Activated T-cell treated with anti-CD3 and anti-CD28 coated beads for 1 hour (primary cell): ENCODE measurements at places on chromosomes 7 and 10.

DNA sequence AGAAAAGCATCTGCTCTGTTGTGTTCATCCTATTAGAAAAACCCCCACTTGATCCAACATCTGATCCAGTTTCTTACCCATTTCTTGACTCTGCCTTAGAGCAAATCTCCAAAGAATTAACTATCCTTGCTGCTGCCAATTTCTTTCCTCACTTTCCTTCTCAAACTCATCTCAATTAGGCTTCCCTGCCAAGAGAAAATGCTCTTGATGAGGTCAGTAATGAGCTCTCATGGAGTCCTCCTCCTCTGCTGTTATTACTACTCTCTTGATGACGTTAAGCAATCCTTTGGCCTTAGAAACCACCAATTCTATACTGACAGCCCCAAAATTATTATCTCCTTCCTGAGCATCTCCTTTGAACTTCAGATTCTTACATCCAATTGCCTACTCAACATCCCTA lies 162.0 kb upstream of the FAM13C start:
- DNase-seq: no peak

DNA sequence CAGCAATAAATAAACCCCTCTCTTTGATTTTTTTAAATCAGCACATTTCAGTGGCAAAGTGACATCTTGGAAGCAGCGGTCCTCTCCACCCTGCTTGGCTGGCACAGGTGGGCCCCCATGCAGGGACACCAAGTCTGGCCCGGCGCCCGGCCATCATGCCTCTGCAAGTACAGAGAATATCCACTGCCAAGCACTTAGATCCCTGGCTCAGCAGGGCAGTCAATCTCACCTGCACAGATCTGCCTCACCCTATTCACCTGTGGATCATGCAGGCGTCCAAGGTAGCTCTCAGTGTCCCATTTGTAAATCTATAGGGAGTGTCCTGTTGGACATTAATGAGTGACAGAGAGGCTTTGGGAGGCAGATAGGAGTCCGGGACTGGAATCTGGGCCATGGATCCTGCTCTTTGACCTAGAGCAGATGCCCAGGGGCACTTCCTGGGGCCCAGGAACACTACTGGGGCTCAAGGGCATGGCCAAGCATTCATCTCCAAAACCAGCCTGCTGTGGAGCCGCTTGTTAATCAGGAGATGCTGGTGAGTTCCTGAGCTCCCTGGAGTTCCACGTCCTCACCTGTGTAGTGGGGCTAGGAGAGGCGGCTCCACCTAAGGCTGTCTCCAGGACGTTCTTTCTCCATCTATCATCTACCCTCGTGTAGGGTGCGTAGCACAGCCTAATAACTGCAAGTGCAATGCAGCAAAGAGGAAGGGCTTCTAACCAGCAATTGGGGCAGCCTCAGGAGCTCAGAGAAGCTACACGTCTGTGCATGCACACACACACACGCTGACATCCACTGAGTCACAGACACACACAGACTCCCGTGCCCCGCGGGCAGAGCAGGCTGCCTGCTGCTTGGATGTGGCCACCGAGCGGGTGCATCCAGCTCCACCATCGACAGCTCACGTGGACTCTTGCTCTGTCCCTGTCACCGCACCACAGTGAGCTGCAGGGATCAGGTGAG lies 123.6 kb downstream of the OAT start:
- no peak for DNase-seq

DNA sequence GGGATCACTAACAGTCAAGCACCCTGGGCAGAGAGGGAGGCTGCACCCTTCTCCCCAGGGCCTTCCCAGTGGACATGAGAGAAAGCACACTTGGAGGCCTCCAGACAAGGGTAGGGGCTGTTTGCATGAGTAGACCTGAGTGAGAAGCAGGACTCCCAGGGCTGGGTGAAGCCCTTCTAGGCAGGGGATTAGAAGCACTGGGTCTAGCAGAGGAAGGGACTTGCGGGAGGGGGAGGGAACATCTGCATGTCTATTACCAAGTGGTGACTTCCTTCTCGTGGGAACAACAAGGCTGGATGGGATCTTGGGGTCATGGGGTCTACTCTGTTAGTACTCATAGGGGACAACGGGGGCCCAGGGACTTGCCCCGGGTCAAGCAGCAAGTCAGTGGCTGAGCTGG lies 67.8 kb downstream of the EMX2 start:
- DNase-seq: no peak

DNA sequence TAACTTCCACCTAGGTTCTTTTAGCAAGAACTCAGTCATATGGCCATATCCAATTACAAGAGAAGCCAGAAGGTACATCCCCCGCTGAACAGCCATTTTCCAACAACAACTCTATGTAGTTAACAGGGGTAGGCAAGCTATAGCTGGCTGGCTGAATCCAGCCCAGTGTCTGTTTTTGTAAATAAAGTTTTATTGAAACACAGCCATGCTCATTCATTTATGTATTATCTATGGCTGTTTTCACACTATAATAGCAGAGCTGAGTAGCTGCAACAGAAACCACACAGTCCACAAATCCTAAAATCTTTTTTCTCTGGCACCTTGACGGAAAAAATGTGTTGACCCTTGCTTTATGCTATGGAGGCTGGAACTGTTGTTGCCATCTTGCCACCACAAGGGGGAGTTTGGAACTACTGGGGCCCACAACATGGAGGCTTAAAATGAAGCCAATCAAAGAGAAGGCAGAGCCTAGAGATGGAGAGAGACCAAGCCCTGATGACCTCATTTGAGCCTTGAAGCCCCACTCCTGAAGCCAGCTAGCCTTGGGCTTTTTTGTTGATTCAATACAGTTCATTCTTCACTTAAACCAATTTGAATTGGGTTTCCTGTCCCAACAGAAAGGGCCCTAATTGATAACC lies 33.3 kb upstream of the XPNPEP1 start:
- no peak for DNase-seq

GRCh38 chr10:124253006-124253405 lies 159.6 kb upstream of the CHST15 start:
- no peak for DNase-seq
